ENCODE measurements at places on chromosomes 3 and 15. TPM values are rescaled to one million over a fixed set of nuclear protein-coding genes. Genes with fewer than 3 reads are reported as not detected.

GRCh38 chr3:64022451-64023186 lies 675 bp downstream of the PSMD6 start:
- peak; percentile 70 for DNase-seq

- no peak for DNase-seq
These were observed 21.7 kb upstream of the UBL7 start for GRCh38 chr15:74482661-74483060.

DNA sequence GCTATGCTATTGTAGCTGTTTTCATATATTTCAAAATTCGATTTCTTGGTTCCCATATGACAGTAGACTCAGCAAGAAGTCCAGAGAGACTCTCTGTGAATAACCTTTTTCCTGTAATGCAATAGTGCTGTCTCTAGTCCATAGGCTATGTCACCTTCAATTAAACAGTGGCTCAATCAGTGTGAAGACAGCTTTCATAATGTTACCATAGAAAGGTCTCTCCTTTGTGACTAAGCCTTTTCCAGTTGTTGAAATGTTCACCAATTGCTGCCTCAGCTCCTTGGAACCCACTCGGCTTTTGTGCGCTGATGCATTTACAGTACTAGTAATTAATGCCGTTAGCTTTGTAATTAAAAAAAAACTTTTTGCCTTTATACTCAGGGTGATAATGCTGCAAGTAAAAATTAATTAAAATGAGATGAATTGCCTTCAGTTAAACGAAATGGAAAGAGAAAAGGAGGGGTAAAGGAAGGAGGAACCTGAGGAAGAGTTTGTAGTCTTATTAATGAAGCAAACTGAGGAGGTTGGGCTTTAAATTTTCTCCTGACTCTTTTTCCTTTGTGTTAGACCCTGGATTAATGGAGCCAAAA lies 214.8 kb downstream of the LSAMP start:
- DNase-seq, result no peak

CHRNA7 gene
- 4.4 TPM for total RNA-seq

- DNase-seq, result no peak
These were observed 110.0 kb downstream of the KCNAB1 start for GRCh38 chr3:156230278-156230900.

DNA sequence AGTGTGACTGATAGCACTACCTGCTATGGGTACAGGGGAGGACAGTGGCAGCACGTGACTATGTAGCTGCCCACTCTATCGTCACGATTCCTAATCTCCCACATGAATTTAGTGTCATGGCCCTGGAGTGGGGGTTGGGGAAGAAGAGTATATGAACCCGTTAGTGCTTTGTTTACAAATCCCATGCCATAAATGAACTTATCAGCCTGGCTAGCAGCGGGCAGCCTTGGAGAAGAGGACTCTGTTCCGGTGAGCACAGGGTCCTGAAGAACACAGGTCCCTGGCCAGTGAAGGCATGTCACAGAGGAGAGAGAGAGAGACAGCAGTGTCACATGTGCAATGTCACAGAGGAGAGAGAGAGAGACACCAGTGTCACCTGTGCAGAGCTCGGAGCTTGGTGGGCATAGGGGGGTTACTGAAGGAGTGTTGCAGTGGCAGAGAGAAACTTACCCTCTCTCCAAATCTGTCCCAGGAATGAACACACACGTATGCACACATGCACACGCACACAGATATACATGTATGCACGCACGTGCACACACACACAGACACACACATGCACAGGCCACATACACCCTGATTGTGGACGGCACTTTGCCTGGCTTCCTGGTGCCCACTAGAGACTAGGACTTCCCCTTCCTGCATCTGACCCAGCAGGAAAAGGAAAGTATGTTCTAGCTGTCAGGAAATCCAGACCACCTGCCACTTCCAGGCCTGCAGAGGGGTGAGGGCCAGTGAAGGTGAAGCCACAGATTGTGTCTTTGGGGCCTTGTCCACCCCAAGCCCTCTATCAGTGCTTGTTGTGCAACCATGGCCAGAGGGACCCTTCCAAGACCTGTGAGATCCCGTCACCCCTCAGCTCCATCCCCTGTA lies 26.3 kb downstream of the ITGA11 start:
- no peak for DNase-seq
